ENCODE measurements at places on chromosomes 16 and 17.

GRCh38 chr17:42814633-42815399 is 9.3 kb downstream of the BECN1 start:
- peak; percentile 84 for DNase-seq

DNA sequence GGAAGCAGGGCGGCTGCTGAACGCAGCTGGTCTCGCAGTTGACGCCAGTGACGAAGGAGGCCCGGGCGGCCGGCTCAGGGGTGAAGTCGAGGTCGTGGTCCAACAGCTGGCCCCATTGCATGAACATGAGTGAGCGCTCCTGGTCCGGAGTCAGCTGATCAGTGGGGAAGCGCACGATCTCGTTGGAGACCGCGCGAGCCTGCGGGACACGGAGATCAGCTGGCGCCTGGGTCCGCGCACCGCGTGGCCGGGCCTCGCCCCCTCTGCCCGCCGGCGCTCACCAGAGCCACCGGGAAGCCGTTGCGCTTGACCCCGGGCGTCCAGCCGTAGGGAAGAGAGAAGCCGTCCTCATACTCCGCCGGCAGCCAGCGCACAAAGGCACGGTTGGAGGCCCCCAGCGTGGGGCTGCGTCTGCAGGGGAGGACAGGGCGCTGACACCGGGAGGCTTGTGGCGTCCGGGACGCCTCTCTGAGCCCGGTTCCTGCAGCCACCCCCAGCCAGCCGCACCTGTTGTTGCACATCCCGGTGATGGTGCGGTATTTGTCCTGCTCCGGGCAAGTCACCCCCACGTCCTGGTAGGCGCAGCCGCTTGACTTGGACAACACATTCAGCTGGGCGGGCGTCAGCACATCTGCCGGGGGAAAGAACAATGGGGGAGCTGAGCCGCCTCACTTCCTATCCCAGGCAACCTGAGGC is 1.6 kb downstream of the MPO start:
- DNase-seq = no peak

GRCh38 chr17:50348522-50349242 is 2.8 kb downstream of the XYLT2 start:
- DNase-seq = peak; percentile 38

GRCh38 chr17:68198931-68199836 is 48.7 kb upstream of the AMZ2 start:
- DNase-seq = peak; percentile 26

- DNase-seq = no peak
Measured at GRCh38 chr16:79083508-79084299, 516.8 kb downstream of the MAF start.

- DNase-seq = no peak
Measured at GRCh38 chr17:11212792-11213191, 28.2 kb upstream of the SHISA6 start.

DNA sequence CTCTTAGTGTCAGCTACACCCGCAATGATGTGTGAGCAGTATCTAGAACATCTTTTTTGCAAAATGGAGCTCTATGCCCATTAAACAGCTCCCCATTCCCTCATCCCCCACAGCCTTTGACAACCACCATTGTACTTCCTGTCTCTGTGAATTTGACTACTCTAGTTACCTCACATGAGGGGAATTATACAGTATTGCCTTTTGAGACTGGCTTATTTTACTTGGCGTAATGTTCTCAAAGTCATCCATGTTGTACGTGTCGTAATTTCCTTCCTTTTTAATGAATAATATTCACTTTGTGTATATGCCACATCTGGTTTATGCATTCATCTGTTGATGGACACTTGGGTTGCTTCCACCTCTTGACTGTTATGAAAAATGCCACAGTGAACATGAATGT is 23.2 kb upstream of the CCL22 start:
- DNase-seq = no peak

GRCh38 chr16:85829751-85830445 is 30.4 kb downstream of the COX4I1 start:
- no peak for DNase-seq

DNA sequence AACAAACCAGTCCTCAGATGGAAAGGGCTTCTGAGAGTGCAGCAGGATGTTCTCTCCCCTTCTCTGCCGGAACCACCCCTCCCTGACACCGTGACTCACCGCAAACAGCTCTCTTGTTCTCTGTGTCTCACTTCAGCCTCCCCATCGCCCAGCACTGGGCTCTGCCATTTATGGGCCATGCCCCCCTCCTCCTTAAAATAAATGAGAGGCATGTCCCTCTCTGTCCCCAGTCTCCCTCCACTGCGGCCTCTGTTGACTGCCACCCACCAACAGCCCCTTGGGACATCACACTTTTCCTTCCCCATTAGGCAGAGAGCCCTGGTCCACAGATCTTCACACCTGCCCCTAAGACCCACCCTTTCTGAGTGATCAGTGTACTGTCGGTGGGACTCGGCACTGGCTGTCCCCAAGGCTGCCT is 6.3 kb downstream of the CCDC102A start:
- DNase-seq = peak; percentile 70

DNA sequence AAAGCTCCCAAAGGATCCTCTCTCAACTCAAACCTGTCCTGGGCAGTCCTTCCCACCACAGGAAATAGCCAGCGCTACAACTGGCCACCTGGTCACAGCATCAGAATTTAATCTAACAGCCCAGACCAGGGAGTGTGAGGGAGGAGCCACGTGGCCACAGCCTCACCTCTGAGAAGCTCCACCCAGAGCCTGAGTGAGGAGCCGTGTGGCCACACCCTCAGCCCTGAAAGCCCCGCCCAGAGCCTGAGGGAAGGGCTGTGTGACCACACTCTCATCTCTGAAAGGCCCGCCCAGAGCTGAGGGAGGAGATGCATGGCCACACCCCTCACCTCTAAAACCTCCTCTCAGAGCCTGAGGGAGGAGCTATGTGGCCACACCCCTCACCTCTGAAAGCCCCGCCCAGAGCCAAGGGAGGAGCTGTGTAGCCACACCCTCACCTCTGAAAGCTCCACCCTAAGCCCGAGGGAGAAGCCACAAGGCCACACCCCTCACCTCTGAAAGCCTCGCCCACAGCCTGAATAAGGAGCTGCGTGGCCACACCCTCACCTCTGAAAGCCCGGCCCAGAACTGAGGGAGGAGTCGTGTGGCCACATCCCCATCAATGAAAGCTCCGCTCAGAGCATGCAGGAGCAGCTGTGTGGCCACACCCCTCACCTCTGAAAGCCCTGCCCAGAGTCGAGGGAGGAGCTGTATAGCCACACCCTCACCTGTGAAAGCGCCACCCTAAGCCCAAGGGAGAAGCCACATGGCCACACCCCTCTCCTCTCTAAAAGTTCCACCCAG is 28.6 kb downstream of the SLC38A8 start:
- DNase-seq = peak; percentile 80

DNA sequence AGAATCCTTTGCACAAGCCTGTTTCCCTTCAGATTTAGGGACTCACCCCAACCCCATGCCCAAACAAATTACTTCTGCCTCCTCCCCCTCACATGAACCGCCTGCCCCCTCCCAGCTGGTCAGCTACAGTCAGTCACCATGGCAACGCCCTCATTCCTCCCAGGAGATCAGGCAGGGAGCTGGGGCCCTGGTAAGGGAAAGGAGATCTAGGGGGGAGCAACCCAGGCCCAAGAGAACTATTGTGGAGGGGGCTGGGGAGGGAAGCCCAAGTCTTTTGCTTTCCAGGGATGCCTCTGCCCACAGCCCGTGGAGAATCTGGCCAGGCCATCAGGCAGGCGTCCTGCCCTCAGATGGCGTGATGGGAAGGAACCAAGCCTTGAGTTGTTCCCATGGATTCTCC is 2.8 kb downstream of the FAM171A2 start:
- no peak for DNase-seq

DNA sequence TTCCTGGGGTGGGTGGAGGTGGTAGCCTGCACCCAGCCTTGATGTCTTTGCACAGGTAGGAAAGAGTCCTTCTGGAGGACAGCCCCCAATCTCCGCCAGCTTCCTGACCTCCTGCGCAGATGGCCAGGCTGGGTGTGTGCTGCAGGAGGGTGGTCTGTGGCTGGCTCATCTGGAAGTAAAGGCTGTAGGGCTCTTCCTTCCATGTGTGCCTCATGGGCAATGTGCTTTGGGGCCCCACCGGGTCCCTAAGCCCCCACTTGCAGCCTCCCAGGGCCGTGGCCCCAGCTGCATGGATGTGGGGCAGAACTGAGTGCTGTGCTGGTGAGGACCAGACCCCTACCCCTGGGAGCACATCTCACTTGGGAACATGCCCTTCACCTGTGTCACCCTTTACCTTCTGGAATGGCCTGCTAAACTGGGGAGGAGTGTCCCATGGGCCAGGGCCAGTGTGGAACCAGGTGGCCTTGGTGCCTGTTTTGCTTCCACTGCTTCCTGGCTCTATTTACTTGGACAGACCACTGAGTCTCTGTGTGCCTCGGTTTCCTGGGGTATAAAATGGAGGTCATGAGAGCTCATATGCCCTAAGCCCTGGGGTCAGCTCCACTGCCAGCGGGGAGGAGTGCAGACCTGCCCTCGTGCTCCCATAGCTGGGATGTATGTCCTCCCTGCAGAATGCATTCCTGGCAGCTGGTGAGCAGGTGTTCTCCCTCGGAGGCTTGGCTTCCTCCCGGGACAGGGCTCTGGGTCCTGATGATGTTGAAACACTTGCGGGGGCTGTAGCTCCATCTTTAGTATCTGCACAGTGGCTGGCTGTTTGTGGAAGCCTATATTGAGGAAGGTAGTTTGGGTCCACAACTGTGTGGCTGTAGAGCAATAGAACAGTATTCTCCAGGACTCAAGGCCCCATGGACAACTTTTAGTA is 18.0 kb downstream of the MPRIP start:
- DNase-seq = no peak

DNA sequence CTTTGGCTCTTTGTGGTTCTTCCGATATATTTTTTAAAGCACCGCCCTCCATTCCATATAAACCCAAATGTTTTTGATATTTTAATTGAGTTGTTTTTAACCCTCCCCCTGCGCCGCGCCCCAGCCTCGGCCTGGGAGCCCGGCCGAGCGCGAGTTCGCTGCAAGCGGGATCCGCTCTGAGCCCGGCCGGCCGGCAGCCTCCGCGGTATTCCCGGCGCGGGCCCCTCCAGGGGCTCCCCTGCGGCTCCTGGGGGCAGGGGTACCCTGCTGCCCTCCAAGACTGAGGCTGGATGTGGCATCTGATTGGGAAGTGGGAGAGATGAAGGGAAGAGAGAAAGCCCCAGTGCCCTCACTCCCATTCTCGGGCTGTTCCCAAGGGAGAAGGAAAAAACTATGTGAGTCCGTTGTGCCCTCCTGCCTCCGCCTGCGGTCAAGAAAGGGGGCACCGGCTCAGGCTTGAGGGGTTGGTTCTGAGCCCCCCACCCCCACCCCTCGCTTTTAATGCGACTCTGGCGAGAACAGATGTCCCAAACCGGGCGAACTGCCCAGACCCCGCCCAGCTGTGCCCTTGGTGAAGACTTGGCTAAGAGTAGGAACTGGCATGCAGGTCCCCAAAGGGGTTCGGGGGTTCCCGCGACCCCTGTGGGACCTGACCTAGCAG is 8.6 kb downstream of the NEUROD2 start:
- DNase-seq = no peak

DNA sequence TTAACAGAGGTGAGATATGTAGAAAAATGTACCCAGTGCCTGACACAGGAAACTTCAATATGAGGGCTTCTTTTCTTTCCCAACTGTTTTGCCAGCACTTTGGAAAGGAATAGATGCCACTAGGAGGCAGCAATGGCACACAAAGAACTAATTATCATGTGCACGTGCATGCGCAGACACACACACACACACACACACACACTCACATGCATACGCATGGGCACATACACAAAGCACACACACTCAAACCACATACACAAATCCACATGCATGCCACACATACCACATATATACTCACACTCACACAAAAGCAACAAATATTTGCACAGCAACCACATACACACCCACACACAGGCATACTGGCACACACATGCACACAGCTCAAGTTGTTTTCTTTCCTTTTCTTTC is 8.8 kb upstream of the CEP112 start:
- DNase-seq = peak; percentile 70

GRCh38 chr17:5485270-5486205 is at the start of gene DERL2:
Gene DERL2, minus strand, starts transcription at chr17:5486178. Its CDS starts 17 bp downstream, at chr17:5486161.
- peak; percentile 65 for DNase-seq

DNA sequence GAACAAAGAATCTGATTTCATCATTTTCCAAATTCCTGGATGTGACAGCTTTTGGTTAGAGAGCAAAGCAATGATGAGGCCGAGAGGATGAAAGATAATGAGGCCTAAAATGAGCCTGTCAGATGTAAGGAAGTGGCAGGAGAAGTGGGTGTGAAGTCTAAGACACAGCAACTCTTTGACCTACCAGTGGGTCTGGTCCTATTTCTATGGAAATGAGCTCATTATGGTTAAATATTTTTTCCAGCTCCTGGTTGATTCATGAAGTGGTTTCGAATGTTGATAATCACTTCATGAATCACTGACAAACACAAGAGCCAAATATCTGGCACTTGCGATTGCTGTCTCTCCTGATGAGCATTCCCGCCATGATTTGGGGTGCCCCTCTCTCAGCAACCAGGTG is 273.3 kb upstream of the CDH5 start:
- peak; percentile 7 for DNase-seq

GRCh38 chr16:24349320-24349719 is 93.2 kb downstream of the CACNG3 start:
- no peak for DNase-seq

GRCh38 chr17:78475211-78475610 is 96.8 kb downstream of the PGS1 start:
- no peak for DNase-seq

GRCh38 chr17:63445571-63445953 is 544 bp downstream of the CYB561 start:
- DNase-seq = no peak

GRCh38 chr17:9432934-9433421 is 142.6 kb downstream of the STX8 start:
- peak; percentile 46 for DNase-seq

DNA sequence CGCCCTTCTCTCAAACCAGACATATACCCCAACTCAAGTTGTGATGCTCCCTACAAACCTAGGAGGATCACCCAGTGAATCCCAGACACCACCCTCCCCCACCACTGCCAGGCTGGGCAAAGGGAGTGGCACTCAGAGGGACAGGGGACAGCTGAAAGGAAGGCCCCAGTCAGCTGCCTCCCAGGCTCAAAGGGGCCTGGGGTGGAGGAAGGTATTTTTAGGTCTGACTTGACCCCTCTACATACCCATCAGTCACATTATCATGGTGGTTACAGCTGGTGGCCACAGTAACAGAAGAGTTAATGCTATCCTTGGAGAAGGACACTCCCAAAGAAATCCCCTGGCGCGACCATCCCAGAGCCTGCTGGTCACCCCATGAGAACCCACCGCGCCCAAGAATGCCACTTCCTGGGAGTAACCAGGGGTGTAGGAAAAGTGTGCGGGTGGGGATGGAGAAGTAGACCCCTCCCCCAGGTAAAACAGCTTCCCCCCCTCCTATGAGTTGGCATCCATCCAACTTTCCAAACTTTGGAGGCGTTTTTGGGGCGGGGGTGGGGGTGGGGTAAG is 1.1 kb downstream of the CACNB1 start:
- no peak for DNase-seq

GRCh38 chr17:74271901-74272561 is 2.0 kb upstream of the DNAI2 start:
- peak; percentile 50 for DNase-seq

- DNase-seq = peak; percentile 54
Measured at GRCh38 chr17:13474073-13474800, 127.5 kb downstream of the HS3ST3A1 start.

GRCh38 chr17:67400193-67400592 is 23.1 kb downstream of the PITPNC1 start:
- no peak for DNase-seq

- peak; percentile 81 for DNase-seq
Measured at GRCh38 chr17:74862108-74862901, 2.6 kb upstream of the GRIN2C start.
